Naive thymus-derived CD8-positive, alpha-beta T cell (primary cell): ENCODE measurements at places on chromosomes 2 and 18.

DNA sequence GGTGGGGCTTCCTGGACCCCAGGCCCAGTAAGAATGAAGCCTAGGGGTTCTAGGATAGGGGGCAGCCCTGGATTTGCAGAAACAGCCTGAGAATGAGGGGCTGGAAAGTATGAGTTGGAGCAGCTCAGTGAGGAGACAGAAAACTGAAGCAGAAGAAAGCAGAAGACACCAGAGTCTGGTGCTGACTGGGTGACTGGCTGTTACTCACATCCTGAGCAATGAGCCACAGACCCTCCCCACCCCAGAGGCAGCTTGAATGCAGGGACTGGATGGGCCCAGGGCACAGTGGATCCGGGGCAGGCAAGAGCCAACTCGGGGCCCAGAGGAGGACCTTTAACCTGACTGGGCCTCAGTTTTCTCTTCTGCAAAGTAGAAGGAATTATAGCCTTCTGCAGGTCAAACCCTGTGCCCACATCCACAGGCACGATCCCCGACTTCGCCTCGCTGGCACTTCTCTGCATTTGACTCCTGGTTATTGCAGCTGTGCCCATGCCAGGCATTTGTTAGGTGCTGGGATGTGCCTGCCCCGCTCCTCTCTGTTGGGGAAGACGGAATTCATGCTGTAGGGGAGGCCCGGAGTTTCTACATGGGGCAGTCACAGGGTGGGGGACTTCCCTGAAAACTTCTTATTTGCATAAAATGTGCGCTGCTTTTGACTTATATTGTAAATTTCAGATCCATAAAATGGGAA lies 8.5 kb downstream of the STEAP3 start:
- DNase-seq = no peak

- no peak for DNase-seq
Observed at GRCh38 chr2:145481334-145481922, 961.5 kb upstream of the ZEB2 start.

- DNase-seq = no peak
Observed at GRCh38 chr2:108604196-108604595, 69.9 kb downstream of the LIMS1 start.

DNA sequence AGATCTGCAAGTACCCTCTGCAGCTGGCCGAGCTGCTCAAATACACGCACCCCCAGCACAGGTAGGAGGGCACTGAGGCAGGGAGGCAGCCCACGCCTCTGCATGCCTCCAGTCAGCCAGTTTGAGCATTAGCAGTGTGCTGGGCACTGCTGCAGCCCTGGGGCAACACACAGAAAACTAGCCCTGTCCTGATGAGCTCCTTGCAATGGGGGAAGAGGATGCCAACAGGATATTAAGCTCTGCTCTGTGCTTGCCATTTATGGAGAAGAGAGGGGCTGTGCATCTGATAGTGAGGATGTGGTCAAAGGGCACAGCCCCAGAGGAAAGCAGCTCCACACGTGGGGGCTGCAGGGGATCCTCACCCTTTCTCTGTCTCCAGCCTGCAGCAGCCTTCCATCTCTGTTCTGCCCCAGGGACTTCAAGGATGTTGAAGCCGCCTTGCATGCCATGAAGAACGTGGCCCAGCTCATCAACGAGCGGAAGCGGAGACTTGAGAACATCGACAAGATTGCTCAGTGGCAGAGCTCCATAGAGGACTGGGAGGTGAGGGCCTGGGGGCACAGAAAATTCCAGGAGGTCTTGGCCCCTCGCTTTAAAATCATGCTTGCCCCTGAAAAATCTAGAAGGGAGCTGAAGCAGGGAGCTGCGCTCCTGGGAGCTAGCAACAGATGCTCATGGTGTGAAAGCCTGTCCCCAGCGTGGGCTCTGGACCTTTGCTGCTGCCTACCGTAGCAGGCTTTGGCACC lies 51.7 kb downstream of the FAM168B start:
- no peak for DNase-seq

DNA sequence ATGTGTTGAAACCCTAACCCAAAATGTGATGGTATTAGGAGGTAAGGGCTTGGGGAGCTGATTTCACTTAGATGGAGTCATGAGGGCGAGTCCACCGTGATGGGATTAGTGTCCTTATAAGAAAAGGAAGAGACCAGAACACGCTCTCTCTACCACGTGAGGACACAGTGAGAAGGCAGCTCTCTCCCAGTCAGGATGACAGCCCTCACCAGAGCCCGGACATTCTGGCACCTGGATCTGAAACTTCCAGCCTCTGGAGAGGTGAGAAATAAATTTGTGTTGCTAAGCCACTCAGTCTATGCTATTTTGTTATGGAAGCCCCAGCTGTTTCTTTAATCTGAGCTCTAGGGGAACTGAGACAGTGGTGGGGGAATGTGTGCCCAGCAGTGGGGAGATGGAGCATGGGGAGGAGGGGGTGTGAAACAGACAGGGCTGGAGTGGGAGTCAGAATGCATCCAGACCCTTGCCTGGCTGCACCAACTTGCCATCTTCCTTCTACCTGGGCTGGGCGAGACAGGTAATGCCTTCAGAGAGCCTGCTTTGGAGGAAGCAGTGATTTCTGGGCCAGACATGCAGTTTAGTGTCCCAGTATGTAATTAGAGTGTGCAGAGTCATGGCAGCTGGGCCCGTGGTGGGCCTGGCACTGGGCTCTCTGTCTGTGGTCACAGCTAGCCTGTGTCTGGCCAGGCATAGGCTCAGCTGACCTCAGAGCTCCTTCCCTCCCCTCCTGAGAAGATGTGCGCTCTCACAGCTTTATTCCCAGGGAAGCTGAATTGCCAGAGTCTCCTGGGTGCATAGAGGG lies 38.1 kb downstream of the RHOB start:
- DNase-seq = no peak

DNA sequence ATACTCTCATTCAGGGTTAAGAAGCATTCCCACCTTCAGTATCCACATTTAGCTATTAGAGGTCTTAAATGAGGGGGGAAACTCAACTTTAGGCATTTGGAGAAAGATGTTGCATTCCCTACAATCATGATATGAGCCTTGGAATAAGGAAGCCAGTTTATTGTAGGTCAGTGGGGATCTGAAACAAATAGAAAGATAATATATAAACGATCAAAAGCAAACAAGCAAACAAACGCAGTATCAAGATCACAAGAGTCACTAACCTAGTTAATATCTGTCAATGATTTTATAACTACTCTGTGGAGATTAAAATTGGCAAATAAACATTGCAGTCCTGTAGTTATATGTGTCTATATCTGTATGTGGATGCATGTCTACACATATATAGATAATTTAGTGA lies 152.4 kb upstream of the LRATD1 start:
- no peak for DNase-seq

GRCh38 chr18:26550998-26551694 lies 2.8 kb upstream of the KCTD1 start:
- no peak for DNase-seq

- peak; percentile 53 for DNase-seq
Observed at GRCh38 chr2:189751080-189751658, 11.4 kb downstream of the OSGEPL1 start.

DNA sequence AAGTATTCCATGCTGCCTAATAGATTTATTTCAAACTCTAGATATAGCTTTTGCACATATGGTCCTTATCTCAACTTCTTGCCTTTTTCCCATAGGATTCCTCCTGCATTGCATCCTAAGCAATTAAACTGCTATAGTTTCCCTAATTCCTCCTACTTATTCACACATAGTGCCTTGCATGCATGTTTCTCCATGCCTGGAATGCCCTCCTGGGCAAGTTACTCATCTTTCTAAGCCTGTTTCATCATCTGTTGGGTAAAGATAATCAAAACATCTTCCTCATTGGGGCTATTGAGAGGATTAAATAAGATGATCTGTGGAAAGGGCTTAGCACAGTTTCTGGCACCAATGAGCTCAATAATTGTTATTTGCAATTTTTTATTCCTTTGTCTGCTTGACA lies 726.5 kb downstream of the SLC4A3 start:
- no peak for DNase-seq

- DNase-seq = no peak
Observed at GRCh38 chr2:241499146-241499965, 9.0 kb downstream of the STK25 start.

DNA sequence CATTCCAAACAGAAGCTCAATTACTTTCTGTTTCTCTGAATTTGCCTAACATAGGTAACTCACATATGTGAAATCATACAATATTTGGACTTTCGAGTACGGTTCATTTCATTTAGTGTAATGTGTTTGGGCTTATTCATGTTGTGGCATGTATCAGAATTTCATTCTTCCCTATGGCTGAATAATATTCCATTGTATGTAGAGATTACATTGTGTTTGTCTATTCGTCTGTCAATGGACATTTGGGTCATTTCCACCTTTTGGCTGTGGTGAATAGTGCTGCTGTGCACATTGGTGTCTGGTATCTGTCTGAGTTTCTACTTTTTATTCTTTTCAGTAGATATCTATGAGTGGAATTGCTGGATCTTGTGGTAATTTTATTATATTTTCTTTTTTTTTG lies 43.9 kb downstream of the LBH start:
- no peak for DNase-seq

DNA sequence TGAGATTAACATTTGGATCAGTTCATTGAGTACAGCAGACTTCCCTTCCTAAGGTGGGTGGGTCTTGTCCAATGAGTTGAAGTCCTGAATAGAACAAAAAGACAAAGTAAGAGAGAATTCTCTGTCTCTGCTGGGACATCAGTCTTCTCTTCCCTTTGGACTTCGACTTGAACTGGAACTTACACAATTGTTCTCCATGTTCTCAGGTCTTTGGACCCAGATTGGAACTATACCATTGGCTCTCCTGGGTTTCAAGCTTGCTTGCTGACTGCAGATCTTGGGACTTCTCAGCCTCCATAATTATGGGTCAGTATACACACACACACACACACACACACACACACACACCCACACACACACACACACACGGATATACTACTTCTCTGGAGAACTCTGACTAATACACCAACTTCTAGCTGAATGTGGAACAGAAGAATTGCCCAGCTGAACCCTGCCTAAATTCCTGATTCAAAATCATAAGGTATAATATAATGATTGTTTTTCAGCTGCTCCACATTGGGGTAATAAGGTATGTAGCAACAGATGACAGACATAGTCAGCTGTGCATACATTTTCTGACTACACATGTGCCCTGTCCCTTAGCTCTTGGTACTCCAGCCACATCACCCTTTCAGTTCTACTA lies 214.0 kb downstream of the TGIF1 start:
- no peak for DNase-seq

DNA sequence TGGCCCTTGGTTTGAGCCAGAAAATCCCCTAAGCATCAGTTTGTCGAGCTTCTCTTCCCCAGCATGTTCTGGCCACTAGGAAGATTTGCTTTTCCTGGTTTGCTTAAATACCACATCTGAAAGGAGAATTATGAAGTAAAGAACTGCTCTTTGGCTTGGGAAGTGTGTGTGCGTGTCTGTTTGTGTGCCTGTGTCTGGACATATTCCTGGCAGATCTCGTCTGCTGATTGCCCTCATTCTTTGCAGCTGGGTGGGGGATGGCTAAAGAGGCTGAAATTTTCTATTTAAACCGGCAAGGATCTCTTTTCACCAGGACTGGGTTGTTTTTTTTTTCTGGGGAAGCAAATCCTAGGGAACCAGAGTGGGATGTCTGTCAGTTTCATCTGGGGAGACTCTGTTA lies 57.3 kb upstream of the MBOAT2 start:
- no peak for DNase-seq

DNA sequence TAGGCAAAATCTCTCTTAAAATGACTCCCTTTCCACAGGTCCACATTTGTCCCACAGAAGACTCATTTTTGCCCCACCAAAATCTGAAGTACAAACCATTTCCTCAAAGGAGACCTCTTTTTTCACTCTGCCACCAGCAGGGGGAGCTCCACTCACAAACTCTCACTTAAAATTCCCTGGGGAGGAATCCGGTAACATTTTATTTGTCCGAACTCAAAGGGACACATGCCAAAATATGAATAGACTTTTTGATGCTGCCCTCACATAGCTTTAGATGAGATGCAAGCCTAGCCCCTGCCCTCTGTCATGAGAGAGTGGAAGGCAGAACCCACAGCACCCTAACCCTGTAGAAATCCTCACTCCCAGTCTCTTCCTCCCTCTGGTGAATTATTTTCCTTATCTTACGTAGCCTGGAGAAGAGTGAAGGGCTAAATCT lies 57.1 kb downstream of the RMDN2 start:
- peak; percentile 9 for DNase-seq

GRCh38 chr2:25499157-25499556 lies 157.4 kb upstream of the DNMT3A start:
- no peak for DNase-seq

DNA sequence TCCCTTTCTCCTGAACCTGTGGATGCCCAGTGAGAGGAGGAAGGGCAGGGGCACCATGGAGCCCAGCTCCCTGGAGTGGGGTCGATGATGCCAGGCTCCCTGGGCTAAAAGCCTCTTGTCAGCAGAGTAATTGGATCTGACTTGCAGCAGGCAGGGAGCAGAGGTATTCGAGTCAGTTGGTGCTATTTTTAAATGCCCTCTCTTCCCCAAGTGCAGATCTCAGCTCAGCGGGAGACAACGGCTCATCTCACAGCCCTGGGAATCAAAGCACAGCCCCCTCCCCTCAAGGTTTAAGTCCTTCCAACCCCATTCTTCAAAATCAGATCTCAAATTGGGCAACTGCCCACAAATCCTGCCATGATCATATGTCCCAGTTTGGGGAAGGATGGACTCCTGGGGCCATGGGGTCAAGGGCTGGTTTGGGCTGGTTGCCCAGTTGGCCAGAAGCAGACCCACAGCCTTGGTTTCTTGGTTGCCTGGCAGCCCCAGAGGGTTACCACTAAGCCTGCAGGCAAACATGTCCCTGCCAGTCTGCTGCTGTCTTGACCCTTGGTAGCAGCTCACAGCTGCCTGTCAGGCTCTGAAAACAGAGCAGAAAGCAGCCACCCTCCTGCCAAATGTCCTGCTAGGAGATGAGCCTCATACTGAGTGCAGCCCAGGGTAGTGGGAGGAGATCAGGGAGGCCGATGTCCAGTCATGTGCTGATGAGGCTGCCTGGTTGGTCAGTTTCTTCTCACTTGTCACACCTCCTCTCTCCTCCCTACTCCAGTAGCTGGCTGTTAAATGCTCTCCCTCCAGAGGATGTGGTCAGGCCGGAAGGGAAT lies 244.9 kb downstream of the LOXHD1 start:
- no peak for DNase-seq

DNA sequence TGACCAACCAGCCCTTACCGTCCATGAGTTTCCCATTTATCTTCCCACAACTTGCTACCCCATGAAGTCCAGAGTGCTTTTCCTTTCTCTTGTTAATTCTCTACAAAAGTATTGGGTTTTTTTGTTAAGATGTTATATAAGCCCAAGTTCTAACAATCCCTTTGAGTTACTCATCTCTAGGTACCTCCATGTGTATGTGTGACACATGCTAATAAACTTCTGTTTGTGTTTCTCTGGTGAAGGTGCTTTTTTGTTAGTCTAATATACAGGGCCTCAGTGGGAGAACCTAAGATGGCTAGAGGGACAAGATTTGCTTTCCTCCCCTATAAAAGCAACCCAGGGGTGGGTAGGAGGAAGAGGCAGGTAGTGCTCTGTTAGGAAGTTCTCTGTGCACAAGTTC lies 31.8 kb upstream of the RMDN2 start:
- no peak for DNase-seq

- no peak for DNase-seq
Observed at GRCh38 chr2:68423966-68424650, 43.0 kb downstream of the FBXO48 start.
